PC-3 (cell line): ENCODE measurements at places on chromosomes 6 and 20. TPM values are rescaled to one million over a fixed set of nuclear protein-coding genes. Genes with fewer than 3 reads are reported as not detected.

The WFDC12 gene
- not detected in 2 replicates for total RNA-seq

The SNX5 gene
- 159 and 189 TPM in 2 replicates for total RNA-seq

The RSPH9 gene
- not detected in 2 replicates for total RNA-seq

The GMNN gene
- 44.6 and 57.4 TPM in 2 replicates for total RNA-seq
